ENCODE measurements at places on chromosomes 11 and 22.

GRCh38 chr22:34587357-34588356, 478.3 kb upstream of the ISX start:
- DNase-seq = no peak

- no peak for DNase-seq
Observed at GRCh38 chr11:118979434-118979833, 7.9 kb downstream of the FOXR1 start.

- DNase-seq = no peak
Observed at GRCh38 chr22:20302438-20303228, 17.2 kb downstream of the DGCR6L start.

DNA sequence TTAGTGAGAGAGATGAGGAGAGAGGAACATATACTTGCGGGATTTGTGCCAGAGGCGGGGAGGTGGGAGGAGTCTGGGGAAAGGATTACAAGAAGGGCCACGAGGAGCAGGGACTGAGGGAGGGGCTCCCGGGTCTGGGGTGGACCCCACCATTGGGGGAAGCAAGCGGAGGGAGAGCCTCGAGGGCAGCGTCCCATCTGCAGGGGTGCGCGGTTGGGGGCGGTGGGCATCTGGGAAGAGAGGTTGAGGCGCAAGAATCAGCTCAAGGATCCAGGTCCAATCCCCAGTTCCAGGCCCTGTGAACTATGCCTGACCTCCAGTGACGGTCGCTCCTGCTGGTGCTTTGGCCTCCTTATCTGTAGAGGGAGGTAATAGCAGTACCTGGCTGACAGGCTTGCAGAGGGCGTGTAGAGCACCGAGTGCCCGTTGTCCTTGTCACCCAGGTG, 38.0 kb downstream of the ADAMTS15 start:
- no peak for DNase-seq

DNA sequence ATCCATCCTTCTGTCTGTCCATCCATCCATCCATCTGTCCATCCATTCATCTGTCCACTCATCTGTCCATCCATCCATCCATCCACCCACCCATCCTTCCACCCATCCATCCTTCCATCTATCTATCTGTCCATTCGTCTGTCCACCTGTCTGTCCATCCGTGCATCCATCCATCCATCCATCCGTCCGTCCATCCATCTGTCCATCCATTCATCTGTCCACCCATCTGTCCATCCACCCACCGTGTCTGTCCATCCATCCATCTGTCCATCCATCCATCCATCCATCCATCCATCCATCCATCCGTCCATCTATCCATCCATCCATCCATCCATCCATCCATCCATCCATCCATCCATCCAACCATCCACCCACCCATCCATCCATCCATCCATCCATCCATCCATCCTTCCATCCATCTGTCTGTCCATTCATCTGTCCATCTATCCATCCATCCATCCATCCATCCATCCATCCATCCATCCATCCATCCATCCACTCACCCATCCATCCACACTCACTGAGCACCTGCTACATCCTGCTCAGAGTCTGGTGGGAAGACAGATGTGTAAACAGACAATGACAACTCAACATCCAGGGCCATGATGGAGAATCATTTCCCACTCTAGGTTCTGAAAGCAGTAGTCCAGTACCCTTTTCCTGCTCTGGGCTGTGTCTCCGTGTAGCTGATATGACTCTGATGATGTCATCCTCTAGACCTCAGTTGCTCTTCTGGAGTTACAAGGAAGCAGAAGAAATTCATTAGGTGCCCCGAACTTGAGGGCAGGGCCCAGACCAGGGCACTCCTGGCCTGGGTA, 30.8 kb upstream of the MYEOV start:
- DNase-seq = no peak

DNA sequence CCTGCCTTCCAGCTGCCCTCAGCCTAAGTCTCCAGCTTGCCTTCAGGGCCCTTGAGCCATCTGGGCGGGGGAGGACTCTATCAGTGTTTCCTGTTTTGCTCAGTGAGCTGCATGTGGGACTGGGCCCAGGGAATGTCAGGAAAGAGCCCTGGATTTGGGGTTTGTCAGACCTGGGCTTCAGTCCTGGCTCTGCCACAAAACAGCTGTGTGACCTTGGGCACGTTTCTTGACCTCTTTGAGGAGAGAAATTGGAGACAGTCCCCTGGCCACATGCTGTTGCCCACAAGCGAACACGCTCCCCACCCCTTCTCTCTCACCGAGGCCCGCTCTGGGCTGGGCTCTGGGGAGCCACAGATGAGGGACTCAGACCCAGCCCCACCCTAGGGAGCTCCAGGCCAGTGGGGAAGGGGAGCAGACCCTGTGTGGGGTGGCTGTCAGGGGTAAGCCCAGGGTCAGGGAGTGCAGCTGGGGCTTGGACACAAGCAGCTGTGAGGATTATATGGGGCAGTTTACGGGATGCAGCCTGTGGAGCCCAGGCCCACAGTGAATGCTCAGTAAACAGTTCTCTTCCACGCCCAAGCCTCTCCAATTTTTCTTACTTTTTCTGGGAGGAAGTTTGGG, 12.3 kb downstream of the MYO7A start:
- DNase-seq = no peak
